ENCODE measurements at places on chromosomes 5 and 9.

- no peak for DNase-seq
Measured at GRCh38 chr9:115445655-115446054, 327.7 kb upstream of the TNC start.

DNA sequence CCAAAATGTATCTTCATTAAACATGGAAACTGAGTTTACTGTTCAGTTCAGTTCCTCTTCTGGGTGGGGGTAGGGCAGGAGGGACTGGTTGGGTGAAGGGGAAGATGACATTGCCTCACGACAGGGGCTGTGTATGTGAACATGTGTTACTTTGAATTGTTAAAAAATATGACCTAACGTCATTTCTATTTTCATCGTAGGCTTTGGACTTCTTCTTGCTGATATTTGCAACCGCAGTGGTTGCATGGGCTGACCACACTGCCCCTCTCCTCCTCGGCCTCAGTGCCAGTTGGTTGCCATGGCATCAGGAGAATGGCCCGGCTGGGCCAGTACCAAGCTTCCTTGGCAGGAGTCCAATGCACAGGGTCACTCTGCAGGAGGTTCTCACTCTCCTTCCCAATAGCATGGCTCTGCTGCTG, 41.5 kb downstream of the HACD4 start:
- no peak for DNase-seq

DNA sequence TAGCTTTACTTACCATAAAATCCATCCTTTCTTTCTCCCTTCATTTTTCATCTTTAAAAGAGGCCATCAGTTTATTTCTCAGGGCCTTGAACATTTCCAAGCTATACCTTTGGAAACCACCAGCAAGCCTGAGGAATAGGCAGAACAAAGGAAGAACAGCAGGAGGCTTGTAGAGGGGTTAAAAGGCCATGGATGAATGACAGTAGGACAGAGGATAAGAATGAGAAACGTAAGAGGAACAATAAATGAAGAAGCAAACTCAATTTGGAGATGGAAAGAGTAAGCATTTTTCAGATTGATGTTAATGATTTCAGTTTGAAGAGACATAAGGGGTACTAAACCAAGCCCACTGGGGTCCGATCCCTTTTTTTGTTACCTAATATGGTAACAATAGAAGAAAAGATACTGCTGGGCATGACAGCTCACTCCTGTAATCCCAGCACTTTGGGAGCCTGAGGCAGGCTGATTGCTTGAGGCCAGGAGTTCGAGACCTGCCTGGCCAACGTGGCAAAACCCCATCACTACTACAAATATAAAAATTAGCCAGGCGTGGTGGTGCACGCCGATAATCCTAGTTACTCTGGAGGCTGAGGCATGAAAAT, 106.6 kb upstream of the NMUR2 start:
- no peak for DNase-seq

GRCh38 chr5:126971455-126972031, 58.8 kb downstream of the MARCHF3 start:
- no peak for DNase-seq
